Stimulated activated CD4-positive, alpha-beta T cell treated with anti-CD3 and anti-CD28 coated beads, Interleukin-1b, Interleukin-23, amount 100 ng/mL, for 24 hours (primary cell): ENCODE measurements at places on chromosomes 7 and 10.

DNA sequence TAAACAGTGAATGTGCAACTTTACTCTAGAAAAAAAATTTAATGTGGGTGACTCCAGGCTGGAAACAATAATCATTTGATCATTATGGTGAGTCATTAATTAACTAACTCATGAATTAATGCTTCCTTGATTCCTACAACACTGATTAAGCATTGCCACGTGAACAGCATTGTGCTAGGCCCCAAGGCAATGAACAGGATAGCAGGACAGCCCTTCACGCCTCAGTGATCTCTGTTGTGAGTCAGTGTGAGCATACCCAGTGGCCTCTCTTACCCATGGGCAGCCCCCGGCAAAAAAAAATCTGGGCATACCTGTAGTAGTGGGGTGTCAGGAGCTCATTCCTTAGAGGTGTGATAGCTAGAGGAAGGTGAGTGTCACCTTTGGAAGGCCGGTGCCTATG lies 76.0 kb downstream of the DENND2A start:
- DNase-seq, result no peak

- no peak for DNase-seq
Measured at GRCh38 chr10:28496481-28496961, 36.4 kb upstream of the WAC start.

DNA sequence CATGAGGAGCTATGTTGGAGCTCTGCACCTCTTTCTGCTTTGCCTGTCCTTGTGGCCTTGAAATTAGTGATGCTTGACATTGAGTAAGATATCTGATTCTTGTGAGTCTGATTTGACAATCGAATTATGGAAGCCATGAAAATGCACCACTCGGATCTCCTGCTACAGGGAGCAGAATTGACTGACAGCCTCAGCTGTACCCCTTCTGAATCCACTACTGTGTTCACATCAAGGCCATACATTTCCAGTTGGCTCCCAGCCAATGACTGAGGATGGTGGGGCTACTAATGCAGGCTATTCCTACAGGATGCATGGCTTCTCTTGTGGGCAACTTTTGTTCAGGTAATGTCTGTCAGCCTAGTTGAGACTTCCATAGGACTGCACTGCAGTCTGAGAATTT lies 321.9 kb downstream of the REEP3 start:
- no peak for DNase-seq

GRCh38 chr10:81127931-81128330 lies 590.2 kb downstream of the SH2D4B start:
- no peak for DNase-seq

GRCh38 chr7:150468241-150468640 lies 17.8 kb downstream of the GIMAP8 start:
- DNase-seq, result no peak

- no peak for DNase-seq
Measured at GRCh38 chr7:67348171-67348570, 351.5 kb downstream of the TYW1 start.

GRCh38 chr7:146115851-146116520 lies 615 bp upstream of the CNTNAP2 start:
- no peak for DNase-seq

DNA sequence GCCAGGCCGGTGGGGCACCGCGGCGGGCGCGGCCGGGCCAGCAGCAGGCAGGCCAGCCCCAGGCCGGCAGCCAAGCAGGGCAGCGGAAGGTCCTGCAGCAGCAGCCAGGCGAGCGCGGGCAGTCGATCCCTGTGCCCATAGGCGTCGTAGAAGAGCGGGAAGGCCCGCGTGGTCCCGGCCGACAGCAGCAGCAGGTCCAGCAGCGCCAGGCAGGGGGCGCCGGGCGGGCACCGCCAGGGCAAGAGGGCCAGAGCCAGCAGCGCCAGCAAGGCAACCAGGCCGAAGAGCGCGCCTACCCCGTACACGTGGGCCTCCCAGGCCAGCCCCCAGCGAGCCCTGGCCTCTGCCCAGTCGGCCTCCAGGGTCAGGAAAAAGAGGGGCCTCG lies 8.4 kb upstream of the RBM28 start:
- no peak for DNase-seq

GRCh38 chr7:151080067-151080521 lies 515 bp downstream of the FASTK start:
- DNase-seq, result no peak

- DNase-seq, result no peak
Measured at GRCh38 chr7:148919859-148920258, 35.8 kb upstream of the EZH2 start.

GRCh38 chr10:130013335-130014262 lies 49.5 kb upstream of the EBF3 start:
- no peak for DNase-seq

- DNase-seq, result no peak
Measured at GRCh38 chr7:95690367-95690947, 81.9 kb upstream of the DYNC1I1 start.

DNA sequence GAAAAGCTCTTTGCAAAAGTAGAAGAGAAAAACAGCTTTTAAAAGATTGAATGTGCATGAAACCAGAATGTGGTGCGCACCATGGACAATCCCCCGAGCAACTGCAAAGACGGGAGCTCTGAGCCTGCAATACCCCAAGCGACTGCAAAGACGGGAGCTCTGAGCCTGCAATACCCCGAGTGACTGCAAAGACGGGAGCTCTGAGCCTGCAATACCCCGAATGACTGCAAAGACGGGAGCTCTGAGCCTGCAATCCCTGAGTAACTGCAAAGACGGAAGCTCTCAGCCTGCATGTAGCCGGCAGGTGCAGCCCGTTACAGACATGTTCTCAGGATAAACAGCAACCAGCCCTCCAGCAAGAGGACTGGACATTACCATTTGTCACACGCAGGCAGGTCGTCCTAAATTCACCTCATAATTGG lies 6.2 kb downstream of the ZNF775 start:
- DNase-seq, result no peak

DNA sequence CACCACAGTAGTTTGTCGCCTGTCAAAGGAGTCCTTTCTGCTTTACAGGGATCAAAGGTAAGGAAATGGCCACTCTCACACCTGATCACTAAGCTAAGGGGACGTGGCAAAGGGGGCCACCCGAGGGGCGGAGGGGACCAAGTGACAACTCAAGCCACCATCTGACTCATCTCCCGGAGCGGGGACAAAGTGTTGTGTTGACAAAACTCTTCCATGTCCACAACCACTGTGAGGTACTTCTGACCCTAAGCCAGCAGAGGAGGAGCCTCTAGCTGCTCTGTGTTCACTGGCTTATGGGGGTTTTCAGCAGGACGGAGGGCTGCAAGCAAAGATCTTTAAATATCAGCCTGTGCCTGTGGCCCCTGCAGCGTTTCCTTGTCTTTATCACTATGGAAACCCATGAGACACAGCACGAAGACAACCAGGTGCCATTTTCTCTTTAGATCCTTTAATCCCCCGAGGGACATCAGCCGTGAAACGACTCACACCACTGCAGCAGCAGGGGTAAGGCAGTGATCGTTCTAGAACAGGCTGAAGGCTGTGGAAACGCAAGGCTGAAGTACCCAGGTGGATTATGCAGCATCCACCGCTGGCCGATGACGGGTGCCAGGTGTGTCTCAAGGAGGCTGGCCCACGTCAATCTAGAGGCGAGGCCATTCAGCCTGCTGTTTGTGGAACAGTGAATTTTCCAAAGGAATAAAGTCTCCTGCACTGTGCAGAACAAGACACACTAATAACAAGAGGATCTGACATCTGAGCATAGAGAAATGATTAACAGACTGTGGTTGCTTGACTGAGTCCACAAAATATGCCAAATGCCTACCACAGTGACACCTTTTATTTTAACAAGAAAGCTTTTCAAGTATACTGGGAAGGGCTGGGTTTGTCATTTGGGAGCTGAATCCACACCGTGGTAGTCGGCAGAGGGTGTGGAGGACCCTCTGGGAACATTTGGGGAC lies 26.6 kb upstream of the DDC start:
- no peak for DNase-seq

GRCh38 chr7:159091480-159092475 lies 52.9 kb downstream of the VIPR2 start:
- DNase-seq, result no peak

DNA sequence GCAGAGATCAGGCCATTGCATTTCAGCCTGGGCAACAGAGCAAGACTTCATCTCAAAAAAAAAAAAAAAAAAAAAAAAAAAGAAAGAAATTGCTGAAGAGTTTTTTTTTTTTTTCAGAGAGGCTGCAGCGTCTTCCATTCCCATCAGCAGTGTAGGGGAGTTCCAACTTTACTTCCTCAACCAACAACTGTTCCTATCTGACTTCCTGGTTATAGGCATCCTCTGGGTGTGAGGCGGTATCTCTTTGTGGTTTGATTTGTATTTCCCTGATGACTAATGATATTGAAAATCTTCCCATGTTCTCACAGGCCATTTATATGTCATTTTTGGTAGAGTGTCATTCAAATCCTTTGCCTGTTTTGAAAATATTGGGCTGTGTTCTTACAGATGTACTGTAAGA lies 40.2 kb downstream of the PRTFDC1 start:
- no peak for DNase-seq

- no peak for DNase-seq
Measured at GRCh38 chr7:41203542-41203941, 499.3 kb downstream of the INHBA start.

DNA sequence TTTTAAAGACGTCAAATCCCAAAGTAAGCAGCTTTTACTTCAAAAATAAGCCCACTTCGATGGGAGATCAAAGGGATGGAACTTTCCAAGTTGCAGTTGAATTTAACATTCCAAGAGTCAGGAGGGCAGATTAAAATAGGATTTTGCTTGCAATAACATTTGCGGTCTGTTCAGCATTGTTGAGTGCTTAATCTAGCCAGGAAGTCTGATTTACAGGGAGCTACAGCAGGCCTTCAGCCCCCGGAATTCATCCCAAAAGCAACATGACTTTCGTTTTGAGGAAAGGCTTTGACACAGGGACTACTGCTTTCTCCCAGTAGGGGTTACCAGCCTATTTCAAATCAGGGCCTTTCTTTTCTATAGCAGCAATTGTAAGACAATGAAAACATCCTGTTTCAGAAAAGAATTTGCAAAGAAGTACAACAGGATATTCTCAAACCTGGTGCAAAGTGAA lies 279.6 kb upstream of the PITRM1 start:
- DNase-seq, result no peak

GRCh38 chr10:113068178-113068890 lies 118.3 kb downstream of the TCF7L2 start:
- DNase-seq, result no peak

GRCh38 chr7:42964293-42964692 lies 32.1 kb downstream of the MRPL32 start:
- no peak for DNase-seq
